ENCODE measurements at places on chromosomes 2 and 18.

DNA sequence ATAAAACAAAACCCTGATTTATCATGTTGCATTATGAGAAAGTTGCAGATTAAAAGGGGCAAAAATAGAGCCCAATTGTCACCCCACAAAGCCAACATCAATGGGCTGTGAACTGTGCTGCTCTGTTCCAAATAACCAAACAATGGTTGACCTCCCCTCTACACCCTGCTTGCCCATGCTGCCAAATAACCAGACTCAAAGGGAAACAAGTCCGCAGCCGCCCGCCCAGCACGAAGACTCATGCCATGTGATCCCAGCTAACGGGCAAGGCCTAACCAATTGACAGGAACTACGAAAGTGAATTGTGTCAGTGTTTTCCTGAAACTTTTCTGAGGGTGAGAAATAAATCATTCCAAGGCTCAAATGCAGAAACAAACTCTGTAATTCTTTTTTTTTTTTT is 97.9 kb upstream of the RIOK3 start:
- DNase-seq = no peak

DNA sequence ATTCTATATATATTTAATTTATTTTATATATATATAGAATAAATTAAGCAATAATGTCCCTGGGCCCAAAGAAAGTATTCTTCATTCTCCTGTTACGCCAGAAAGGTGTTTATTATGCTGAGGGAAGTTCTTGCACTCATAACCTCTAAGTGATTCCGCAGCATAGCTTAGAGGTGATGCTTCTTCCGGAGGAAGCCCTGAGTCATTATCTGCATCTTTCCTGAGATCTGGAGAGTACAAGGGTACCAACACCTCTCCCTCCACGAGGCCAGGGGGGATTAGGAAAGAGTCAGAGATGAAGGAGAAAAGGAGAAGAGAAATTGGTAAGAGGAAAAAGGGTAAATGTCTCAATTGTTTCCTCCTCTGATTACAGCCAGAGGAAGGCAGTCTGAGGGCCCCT is 43.1 kb upstream of the RTN4 start:
- DNase-seq = no peak

DNA sequence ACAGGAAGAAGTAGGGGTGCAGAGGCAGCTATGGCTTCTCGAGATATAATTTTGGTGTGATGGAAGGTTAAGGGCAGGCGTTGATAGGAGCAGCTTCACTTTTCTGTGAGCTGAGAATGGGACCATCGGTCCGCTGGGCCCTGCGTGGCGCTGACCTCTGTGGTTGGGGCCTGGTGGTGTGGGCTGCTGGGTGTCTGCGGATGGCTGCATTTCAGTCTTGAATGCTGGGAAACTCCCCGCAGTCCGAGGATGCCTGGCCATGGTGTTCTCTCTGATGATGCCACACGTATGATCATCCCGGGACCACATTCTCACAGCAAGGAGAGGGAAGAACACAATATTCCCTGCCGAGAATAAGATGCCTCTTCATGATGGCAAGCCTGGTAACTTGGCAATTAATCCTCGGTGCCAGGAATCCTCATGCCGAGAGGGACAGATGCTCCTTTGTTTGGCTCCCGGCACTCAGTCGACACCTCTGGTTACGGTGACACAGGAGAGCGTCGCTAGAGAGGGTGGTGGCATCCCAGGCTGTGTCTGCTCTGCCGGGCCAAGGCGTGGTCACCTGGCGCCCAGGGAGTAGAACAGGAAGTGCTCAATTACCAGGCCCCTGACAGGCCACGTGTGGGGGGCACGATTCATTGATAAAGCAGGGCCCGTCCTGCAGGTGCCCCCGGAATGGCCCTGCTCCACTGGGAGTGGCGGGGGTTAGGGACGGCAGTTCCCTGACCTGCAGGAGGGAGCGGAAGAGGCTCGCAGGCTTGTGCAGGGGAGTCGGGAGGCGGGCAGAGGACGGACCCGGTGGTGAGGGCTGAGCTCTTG is 119.4 kb upstream of the CTDP1 start:
- DNase-seq = no peak

DNA sequence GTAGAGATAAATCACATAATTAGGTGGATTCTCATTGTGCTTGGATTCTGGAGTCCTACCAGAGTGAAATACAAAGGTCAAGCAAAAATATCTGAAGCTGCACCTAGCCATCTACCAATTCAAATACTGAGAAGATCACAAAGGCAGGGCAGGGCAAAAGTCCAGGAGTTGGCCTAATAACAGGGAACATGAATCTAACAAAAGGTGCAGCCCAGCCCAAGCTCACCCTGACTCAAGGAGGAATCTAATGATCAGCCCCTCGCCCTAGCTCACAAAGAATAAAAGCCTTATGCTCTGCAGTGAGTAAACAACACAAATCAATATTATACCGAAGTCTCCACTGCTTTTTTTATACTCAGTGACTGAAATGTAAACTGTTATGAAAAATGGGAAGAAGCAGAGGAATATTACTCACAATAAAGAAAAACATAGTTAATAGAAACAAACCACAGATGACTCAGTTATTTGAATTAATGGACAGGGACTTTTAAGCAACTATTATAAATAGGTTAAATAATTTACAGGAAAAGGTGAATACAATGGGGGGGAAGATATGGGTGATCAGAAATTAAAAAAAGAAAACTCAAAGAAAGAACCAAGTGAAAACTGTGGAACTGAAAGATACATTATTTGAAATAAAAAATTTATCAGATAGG is 49.5 kb downstream of the ANTXR1 start:
- no peak for DNase-seq

DNA sequence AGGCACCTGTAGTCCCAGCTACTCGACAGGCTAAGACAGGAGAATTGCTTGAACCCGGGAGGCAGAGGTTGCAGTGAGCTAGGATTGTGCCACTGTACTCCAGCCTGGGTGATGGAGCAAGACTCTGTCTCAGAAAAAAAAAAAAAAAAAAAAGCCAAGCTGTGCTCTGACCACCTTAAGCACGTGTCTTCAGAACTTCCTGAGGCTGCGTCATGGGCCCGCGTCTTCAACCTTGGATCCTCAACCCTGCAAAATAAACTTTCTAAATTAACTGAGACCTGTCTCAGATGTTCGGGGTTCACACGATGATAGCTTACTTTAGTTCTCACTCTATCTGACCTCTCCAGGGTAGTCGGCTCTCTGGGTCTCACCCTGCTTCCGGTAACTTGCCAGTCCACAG is 65.8 kb upstream of the CABLES1 start:
- DNase-seq = no peak

- no peak for DNase-seq
Measured at GRCh38 chr18:54135216-54135615, 89.3 kb downstream of the MBD2 start.

DNA sequence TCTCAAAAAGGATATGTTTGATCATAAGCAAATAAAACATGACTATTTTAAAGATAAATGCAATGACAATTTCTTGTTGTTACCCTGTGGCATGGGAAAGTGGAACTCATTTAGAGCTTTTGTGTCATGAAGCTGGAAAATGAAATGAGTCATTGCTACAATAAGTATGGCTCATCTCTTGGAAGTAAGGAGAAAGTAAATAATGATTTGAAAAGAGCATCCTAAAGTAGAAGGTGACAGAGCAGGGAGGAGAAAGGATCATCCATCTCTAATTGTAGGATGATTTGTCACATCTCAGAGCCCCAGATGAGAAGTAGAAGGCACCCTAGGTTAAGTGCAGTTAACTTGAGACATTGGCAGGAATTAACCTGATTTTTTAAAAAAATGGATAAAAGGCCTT is 200.5 kb downstream of the CPS1 start:
- DNase-seq = no peak

GRCh38 chr18:35936951-35937350 is 35.5 kb upstream of the RMP24 start:
- DNase-seq = no peak

DNA sequence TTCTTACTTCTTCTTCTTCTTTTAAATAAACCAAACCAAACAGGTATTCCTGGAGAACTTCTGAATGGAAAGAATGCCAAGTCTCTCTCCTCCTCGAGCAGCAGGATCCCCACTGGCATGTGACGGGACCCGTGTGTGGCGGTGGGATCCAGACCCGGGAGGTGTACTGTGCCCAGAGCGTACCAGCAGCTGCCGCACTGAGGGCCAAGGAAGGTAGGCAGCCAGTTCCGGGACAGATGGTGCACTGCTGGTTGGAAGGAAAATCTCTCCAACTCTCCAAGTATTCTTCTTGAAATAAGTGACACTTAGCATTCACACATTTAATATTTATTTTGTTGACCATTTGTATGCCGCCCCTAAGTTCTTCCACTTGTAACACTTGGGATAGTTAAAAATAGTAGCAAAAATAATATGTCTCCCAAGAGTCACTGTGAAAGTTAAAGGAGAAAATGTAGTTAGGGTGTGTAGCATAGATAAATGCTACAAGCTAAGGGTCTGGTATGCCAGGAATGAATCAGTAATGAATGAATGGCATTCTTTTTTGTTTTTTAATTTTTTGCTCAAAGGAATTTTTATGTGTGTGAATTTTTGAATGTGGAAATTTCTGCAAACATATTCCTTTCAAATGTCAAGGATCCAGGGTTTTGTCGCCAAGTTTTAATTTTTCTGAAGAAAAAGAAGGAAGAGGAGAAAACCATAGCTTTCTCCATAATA is 349.9 kb downstream of the THSD7B start:
- DNase-seq = no peak

DNA sequence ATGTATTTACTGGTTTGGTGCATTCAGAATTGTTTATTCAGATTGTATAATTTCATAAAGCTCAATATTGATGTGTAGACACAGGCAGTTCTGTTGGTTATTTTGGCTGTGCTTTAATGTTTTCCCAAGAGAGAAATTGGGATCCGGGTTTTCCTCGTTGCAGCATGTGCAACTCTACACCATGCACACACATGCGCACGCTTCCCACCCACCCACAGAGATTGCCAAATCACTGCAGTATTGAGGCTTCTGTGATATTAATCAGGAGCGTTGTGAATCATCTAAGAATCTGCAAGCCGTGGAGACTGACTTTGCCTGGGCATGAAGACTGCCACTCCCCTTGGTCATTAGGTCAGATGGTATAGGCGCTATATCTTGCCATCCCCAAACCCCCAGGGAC is 571.5 kb downstream of the SLC4A3 start:
- no peak for DNase-seq

DNA sequence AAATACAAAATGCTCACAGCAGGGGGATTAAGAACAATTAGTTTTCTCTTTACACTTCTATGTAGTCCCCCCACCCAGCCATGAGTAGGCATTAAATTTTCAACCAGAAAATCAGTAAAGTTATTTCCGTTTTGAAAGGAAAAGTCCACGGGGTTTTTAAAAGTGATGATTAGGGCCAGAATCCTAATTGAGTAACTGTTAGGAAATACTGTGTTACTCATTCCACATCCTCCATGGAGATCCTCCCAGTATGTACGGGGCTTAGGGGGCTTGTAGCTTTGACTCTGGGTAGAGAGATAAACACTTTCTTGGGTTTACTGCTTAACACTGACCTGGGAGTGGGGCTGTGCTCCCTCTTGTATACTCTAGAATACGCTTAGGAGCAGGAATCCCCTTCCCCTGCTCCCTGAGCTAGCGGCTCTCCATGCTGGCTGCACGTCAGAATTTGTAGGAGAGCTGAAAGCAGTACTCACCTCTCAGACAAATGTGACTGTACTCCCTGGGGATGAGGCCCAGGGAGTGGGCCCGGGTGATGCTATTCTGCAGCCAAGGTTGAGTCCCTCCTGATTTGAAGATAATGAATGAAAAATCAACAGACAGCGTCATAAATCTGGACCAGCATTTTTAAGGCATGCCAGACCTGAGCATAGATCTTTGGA is 100.5 kb downstream of the SLC4A3 start:
- DNase-seq = no peak

DNA sequence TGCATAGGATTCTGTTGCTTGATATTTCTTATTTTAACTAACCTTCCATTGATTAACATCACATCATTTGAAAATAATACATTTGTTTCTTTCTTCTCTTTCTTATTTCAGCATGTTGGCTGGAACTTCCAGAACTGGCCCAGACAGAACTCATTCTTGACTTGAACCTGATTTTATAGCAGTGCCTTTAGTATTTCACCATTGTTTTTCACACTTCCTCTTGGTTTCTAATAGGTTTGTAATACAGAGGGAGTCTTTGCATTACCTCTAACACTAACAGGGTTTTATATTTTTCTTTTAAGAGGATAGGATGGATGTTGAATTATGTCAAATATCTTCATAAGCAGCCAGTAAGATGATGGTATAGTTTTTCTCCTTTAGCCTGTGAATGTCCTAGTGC is 39.2 kb downstream of the SEMA4F start:
- no peak for DNase-seq

- peak; percentile 70 for DNase-seq
Measured at GRCh38 chr2:64873472-64873924, 115.7 kb upstream of the SLC1A4 start.

DNA sequence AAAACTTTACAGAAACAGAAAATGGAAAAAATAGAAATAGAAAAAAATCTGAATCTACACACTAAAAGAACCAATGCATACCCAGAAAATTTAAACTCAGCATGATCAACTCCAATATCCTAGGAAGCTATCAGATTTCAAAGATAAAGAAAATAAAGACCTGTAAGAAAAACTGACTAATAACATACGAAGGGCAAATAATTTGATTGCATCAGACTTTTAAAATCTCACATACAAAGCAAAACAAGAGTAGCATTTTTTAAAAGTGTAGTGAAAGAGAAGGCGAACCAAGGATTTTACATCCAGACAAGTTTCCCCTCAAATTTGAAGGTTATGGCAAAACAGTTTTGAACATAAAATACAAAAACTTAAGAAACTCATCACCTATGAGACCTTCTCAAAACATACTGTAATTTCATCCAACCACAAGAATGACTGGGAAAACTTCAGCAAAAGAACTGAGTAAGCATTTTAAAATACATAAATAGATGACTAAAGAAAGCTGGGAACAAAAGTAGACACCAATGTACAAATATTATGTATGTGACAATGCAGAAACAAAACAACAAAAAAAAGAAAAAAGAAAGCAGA is 54.8 kb downstream of the NBAS start:
- no peak for DNase-seq

- no peak for DNase-seq
Measured at GRCh38 chr2:43408407-43409160, 182.2 kb upstream of the ZFP36L2 start.

DNA sequence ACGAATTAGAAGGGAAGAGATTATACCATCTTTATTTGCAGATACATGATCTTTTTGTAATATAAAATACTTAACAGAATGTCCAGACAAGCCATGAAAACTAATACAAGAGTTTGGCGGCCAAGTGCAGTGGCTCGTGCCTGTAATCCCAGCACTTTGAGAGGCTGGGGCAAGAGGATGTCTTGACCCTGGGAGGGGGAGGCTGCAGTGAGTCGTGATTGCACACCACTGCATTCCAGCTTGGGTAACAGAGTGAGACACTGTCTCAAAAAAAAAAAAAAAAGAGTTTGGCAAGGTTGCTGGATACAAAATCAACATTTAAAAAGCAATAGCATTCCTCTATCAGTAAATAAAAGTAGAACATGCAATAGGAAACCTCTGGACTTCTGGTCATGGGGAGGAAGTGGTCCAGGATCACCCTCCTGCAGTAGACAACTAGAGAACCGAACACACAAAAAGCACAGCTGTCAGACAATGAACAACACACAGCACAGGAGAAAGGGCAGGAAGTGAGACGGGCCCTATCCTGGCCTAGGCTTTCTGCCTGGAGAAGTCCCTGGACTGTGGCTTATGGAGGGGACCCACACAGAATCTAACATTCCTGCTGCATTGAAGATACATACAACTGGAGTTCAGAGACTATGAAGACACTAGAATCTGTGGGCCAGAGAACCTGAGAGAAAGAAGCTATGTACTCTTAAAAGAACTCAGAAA is 118.9 kb upstream of the ARL4C start:
- no peak for DNase-seq
